ENCODE measurements at places on chromosomes 1 and 21.

DNA sequence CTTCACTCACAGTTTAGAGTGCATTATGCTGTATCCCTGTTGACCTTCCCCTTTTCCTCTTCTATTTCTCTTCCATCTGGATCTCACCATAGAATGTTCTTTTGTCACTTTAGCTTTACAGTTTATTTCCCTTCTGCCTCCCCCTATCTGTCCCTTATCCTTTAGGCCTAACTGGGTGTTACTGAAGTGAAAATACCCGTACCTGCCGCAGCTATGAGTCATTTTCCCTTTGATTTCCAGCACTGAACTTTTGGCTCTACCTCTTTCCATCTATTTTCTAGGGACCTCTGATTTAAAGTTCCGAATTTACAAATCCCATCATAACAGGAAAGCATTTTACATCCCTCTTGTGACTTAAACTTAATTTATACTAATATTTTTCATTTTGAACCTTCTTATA lies 19.7 kb downstream of the ITSN1 start:
- no peak for DNase-seq

DNA sequence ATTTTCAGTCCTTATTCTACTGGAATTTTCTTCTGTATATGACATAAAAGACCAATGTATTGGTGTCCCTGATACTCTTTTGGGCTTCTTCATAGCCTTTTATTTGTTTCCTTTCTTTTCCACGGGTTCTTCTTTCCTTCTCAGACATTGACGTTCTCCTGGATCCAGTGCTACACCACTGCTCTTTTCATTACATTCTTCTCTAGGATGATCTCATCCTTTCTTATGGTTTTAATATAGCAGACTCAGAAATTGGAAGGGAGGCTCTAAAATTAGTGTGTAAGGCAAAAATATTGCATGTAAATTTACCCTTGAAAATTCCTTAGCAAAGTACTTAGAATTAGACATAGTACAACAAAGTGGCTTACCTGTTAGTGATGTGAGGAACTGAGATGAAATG lies 65.3 kb downstream of the SELENOF start:
- DNase-seq: no peak

DNA sequence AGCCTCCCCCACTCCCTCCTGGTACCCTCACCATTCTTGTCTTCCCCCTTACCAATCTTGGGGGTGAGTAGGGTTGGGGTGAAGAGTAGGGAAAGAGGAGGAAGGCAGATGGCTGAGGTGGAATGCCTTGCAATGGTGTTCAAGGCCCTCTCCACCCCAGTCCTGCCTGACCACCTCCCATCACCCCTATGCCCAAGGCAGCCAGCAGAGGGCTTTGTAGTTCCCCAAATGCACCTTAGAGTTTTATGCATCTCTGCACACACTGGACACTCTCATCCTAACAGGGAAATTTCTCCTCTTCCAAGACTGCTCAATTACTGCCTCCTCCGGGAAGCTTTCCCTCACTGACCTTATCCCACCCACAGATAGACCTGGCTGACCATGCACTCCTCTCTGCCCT lies 15.4 kb downstream of the KIF17 start:
- DNase-seq: no peak

DNA sequence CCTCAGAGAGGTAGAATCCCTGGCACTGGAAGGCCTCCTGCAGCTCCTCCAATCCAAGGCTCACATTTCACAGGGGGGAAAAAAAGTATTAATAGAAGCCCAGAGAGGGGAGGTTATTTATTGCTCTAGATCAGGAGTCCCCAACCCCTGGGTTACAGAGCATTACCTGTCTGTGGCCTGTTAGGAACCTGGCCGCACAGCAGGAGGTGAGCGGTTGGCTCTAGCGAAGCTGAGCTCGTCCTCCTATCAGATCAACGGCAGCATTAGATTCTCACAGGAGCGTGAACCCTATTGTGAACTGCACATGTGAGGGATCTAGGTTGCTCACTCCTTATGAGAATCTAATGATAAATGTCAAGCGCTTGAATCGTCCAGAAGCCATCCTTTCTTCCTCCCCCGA lies 46.8 kb upstream of the RCC2 start:
- DNase-seq: no peak

- no peak for DNase-seq
These were observed 101.6 kb downstream of the TNFSF18 start for GRCh38 chr1:172949096-172949495.

- no peak for DNase-seq
These were observed 52.2 kb downstream of the DMRTB1 start for GRCh38 chr1:53511323-53511932.

GRCh38 chr1:222680080-222680479 lies 32.2 kb downstream of the AIDA start:
- DNase-seq: no peak

DNA sequence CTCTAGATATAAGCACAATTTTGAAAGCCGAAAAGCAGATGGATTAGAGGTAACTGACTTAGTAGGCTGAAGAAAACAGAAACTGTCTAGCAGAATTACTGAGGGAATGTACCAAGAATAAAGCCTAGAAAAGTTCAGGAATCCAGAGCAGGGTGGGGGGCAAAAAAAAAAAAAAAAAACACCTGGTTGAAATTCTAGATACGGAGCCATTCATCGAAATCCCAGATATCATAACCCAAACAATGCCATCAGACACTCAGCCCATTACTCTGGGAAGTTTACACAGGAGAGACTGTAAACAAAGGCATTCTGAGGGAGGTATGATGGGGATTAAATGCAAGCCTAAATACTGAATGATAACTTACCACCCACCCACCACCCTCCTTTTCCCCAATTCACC lies 45.6 kb downstream of the ENAH start:
- DNase-seq: no peak

- DNase-seq: no peak
These were observed 161.8 kb upstream of the B3GALT2 start for GRCh38 chr1:193348091-193348768.

DNA sequence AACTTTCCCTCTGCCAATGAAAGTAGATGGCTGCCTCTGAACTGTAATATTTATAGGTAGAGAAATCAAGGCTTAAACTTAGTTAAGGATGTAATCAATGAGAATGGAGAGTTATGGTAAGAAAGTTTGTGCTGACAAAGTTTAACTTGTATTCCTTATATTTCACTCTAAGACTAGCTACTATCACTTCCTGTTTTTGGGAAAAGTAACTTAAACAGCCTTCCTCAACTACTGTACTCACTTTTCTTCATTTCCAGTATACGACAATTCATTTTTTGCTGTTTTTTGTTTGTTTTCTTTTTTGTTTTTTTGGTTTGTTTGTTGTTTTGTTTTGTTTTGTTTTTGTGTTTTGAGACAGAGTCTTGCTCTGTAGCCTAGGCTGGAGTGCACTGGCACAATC lies 3.7 kb downstream of the RGS18 start:
- DNase-seq: no peak

- DNase-seq: no peak
These were observed 60.3 kb upstream of the RGS18 start for GRCh38 chr1:192098001-192098400.

- DNase-seq: no peak
These were observed 4.4 kb downstream of the HFM1 start for GRCh38 chr1:91400133-91400725.

DNA sequence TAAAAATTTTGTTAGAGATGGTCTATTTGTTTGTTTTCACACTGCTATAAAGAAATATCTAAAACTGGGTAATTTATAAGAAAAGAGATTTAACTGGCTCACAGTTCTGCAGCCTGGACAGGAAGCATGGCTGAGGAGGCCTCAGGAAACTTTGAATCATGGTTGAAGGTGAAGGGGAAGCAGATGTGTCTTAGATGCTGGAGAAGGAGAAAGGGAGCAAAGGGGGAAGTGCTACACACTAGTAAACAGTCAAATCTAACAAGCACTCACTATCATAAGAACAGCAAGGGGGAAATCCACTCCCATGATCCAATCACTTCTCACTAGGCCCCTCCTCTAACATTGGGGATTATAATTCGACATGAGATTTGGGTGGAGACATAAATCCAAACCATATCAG lies 76.8 kb upstream of the COL24A1 start:
- no peak for DNase-seq

DNA sequence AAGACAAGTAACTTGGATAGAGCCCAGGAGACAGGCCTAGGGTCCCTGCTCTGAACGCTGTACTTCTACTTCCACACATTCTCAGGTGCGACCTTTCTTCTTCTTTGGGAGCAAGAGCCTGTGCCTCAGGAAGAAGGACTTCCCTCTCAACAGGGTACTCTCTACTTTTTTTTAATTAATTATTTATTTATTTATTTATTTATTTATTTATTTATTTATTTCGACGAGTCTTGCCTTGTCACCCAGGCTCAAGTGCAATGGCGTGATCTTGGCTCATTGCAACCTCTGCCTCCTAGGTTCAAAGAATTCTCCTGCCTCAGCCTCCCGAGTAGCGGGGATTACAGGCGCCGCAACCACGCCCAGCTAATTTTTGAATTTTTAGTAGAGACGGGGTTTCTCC lies 361.6 kb downstream of the FAM72C start:
- no peak for DNase-seq

GRCh38 chr1:115706587-115707425 lies 61.7 kb downstream of the CASQ2 start:
- DNase-seq: no peak

GRCh38 chr21:42993051-42993712 lies 18.8 kb downstream of the PKNOX1 start:
- no peak for DNase-seq

DNA sequence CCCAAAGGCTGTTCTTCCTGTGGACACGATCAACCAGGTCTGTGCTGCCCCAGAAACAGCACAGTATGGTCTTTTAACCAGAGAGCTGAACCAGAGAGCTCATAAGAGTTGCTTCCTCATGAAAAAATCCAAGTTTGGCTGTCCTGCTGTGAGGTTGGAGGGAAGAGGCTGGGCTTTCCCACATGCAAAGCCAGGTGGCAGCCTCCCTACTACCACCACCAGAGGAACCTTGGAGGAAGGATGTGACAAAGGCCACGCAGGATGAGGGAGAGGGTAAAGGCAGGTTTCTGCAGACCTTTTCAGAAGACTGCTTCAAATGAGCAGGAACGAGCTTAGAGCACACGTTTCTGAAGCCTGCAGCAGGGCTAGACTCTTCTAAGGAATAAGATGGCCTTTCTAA lies 27.1 kb downstream of the FAM78B start:
- DNase-seq: no peak

DNA sequence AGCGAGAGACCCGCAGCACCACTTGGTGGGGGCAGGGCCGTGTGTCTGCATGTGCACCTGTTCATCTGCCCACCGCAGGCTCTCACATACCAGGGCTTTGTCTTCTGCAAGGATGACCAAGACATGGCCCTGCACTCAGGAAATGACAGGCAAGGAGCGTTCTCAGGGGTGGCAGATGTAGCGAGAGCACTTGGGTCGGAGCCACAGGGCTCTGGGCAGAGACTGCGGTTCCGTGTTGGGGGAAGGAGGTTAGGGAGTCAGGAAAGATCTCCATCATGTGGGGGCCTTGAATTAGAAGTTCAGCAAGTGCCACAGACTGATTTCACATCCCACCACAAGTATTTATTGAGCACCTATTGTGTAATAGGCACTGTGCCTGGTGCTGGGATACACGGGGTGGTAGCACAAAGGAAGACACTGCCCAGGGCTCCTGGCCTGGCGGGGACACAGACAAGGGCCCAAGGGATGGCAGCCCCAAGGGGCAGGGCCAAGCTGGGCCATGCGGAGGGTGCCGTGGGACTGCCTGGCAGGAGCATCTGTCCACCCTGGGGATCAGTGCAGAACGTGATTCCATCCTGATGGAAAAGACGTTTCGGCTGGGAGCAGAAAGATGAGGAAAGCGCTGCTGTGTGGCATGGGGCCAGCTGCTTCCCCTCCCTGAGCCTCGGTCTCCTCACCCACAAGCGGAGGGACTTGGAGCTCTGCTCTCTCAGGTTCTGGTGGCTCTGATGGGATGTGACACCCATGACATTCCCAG lies 11.4 kb upstream of the SPSB1 start:
- DNase-seq: no peak

DNA sequence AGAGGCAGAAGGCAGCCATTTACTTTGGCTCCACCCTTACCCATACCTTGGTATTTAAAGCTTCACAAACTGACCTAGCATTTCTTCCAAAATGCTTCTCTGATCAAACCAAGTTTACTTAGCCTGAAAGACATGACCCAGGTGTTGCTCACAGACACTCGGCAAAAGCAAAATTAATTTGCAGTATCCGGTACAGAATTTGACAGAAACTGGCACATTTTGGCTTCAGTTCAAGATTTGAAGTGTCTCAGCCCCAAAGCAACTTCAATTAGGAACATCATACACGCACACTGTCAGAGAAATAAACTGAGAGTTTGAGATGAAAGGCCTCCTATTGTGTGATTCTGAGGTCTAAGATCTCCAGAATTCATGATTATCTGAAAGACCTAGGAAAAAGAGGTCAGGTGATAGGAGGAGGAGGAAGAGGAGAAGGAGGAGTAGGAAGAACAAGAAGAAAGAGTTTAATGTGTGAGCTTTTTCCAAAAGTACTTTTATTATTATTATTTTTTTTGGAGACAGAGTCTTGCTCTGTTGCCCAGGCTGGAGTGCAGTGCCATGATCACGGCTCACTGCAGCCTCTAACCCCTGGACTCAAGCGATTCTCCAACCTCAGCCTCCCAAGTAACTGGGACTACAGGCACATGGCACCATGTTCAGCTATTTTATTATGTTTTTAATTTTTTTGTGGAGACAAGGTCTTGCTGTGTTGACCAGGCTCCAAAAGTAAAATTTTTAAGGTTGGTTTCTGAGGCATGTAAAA lies 143.6 kb downstream of the SLC45A1 start:
- DNase-seq: no peak

DNA sequence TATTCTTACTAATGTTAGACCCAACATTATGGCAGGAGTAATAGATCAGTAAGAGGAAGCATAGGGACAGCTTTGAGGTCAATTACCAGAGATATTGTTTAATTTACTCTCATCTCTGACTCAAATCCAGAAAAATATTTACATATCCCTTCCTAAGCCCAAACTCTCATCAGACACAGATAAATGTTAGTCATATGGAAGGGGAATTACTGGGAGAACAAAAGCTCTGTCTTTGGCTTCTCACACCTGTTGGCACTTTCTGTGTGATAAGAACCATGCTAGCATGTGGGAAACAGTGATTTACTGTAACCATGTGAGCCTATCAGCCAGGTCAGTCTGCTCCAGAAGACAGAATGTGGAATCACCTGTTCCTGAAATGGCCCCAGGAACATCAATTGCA lies 72.4 kb downstream of the DUSP10 start:
- DNase-seq: no peak

DNA sequence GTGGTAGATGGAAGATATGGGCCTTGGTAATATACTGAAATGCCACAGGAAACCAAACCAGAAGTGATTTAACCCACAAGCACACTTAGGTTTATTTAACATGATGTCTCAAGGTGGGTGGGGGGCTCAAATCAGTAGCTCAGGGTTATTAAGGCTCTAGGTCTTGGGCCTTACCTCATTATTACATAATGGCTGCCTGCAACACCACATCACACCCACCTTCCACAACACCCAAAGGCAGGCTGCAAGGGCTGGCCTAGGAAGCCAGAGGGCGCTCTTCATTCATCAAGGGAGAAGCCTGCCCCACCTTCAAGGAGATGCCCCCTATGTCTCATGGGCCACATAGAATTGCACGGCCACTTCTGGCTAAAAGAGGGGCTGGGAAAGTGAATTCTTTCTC lies 6.0 kb downstream of the TFF1 start:
- no peak for DNase-seq

Data from Peyer's patch (tissue), 4 donors.